ENCODE measurements at places on chromosomes 11 and 22.

DNA sequence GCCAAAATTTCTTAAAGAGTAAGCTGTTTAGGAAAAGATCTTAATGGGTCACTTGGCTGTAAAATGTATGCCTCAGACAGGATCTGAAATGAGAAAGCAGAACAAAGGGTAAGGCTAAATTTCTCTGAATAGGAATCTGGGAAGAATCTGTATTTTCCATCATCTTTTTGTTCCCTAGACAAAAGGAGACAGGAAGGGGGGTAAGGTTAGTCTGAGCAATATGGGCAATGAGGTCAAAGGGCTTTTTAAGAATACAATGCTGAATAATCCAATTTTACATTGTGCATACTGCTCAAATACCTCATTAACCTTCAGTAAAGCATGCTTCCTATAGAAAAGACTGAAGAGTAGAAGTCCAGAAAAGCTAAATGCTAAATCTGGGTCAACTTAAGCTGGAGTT, 34.6 kb downstream of the CLDN25 start:
- DNase-seq: no peak

- peak; percentile 51 for DNase-seq
Observed at GRCh38 chr11:36376009-36376887, 80.2 kb downstream of the PRR5L start.

- DNase-seq: no peak
Observed at GRCh38 chr11:37558619-37559210, 960.7 kb upstream of the RAG2 start.

GRCh38 chr11:86511086-86511551, 136.4 kb downstream of the CCDC81 start:
- no peak for DNase-seq

DNA sequence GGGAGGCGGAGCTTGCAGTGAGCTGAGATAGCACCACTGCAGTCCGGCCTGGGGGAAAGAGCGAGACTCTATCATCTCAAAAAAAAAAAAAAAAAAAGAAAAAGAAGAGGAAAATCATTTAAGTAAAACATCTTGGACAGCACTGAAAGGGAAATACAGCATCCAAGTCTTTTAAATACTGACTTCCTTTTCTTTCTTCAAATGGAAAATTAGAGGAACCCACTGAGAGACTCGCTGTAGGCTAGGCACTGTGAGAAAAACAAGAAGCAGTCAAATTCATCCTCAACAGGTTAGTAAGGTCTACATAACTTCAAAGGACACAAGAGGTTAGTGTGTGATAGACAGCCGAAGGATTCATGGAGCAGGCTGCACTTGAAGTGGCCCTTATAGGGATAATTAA, 243.7 kb downstream of the BLID start:
- no peak for DNase-seq

- peak; percentile 87 for DNase-seq
Observed at GRCh38 chr11:10293423-10294289, at the start of gene SBF2. Gene SBF2 (minus strand): TSS chr11:10294219. CDS start chr11:10294069, 150 bp downstream.

DNA sequence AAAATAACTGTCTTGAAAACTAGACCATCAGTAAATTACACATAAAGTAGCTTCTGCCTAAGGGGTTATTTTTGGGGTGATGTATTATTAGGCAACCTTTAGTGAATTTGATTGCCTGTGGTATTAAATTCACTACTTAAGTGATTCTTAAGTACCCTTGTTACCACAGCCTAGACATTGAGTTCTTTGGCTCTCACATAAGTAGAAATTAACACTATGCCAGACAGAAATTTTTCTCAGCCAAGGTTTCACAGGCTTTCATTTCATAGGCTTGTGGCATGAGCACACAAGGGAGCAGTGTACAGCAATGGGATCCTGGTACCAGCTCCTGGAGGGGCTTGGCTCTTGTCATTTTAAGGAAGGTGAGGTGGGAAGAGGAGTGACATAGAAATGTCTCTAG, 218.5 kb downstream of the AASDHPPT start:
- no peak for DNase-seq

DNA sequence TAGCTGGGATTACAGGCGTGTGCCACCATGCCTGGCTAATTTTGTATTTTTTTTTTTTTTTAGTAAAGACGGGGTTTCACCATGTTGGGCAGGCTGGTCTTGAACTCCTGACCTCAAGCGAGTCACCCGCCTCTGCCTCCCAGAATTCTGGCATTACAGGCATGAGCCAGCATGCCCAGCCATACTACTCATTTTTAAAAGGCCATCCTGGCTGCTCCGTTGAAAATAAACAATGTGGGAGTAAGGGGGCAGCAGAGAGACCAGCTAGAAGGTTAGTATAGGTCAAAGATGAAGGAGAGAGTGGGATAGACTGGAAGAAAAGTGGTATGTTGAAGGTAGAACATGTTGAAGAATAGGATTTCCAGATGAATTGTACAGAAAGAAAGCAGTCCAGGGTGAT, 17.6 kb upstream of the LIN7C start:
- DNase-seq: no peak

- DNase-seq: peak; percentile 33
Observed at GRCh38 chr22:36257948-36258670, 5.2 kb downstream of the APOL1 start.

DNA sequence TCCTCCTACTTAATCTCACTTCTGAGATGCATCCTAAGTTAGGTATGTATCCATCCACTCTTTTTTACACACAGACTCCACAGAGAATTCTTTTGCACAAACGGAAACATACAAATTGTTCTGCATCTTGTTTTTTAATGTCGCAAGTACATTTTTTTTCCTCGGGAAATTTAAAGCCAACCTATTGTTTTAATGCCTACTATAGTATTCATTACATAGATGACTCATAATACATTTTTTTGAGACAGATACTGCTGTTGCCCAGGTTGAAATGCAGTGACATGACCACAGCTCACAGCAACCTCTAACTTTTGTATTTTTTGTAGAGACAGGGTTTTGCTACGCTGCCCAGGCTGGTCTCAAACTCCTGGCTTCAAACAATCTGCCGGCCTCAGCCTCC, 90.8 kb upstream of the TMEM45B start:
- no peak for DNase-seq

GRCh38 chr22:40009951-40010671, 15.4 kb downstream of the FAM83F start:
- DNase-seq: no peak

- no peak for DNase-seq
Observed at GRCh38 chr11:45145379-45146071, 914 bp upstream of the PRDM11 start.

- DNase-seq: no peak
Observed at GRCh38 chr11:128179512-128179911, 407.8 kb downstream of the ETS1 start.

- DNase-seq: peak; percentile 69
Observed at GRCh38 chr11:121485216-121485615, 32.4 kb upstream of the SORL1-AS1 start.

DNA sequence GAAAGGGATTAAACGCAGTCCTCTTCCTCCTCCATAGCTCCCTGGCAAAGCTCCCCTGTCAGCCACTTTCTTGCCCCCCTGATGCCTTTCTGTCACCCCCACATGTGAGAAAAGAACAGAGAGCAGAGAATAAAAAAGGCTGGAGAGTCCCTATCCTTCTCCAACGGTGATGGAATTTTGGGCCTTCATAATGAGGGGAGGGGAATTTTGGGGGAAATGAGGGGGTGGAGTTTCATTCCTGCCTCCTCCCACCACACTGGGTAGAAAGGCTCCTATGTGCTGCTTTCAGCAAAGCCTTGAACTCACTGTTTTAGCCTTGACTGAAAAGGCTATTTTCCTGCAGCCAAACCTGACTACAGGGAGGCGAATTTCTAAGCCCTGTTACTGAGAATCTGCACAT, 59.3 kb downstream of the C11orf58 start:
- DNase-seq: no peak

DNA sequence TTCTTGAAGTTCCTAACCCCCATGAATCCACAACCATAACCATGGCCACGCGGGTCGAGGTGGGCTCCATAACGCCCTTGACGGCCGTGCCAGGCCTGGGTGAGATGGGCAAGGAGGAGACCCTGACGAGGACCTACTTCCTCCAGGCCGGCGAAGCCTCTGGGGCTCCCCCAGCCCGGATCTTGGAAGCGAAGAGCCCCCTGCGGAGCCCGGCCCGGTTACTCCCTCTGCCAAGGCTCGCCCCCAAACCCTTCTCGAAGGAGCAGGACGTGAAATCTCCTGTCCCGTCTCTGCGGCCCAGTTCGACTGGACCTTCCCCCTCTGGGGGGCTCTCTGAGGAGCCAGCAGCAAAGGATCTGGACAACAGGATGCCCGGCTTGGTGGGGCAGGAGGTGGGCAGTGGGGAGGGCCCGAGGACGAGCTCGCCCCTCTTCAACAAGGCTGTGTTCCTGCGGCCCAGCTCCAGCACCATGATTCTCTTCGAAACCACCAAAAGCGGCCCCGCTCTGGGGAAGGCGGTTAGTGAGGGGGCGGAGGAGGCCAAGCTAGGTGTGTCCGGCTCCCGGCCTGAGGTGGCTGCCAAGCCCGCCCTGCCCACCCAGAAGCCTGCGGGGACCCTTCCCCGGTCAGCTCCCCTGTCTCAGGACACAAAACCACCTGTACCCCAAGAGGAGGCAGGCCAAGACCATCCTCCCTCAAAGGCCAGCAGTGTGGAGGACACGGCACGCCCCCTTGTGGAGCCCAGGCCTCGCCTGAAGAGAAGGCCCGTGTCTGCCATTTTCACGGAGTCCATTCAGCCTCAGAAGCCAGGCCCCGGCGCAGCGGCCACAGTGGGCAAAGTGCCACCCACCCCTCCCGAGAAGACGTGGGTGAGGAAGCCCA, 75.7 kb downstream of the KIAA1671 start:
- no peak for DNase-seq

DNA sequence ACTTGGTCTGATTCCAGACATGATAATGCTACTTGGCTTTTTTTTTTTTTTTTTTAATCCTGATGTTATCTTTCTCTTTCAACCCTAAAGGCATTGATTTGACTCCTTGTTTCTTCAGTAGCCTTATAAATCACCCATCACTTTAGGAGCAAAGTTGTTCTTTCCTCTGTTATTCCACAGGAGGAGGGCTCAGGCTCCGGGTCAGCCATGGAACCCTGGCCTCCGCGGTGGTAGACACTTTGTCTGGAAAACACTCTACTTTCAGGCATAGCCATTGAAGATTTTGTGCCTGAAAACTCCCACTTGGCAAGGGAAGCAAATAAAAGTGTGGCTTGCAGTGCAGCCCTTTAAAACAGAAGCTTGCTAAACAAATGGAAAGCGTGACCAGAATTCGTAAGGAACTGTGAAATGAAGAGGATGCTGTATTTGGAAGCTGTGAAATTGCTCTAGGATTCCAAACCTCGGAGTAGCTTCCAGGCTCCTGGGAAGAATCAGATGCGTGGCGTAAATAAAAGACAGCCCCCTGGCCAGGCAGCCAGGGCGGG, 44.9 kb downstream of the ARHGAP8 start:
- no peak for DNase-seq

GRCh38 chr11:67062526-67063373, 6.1 kb downstream of the RHOD start:
- no peak for DNase-seq

DNA sequence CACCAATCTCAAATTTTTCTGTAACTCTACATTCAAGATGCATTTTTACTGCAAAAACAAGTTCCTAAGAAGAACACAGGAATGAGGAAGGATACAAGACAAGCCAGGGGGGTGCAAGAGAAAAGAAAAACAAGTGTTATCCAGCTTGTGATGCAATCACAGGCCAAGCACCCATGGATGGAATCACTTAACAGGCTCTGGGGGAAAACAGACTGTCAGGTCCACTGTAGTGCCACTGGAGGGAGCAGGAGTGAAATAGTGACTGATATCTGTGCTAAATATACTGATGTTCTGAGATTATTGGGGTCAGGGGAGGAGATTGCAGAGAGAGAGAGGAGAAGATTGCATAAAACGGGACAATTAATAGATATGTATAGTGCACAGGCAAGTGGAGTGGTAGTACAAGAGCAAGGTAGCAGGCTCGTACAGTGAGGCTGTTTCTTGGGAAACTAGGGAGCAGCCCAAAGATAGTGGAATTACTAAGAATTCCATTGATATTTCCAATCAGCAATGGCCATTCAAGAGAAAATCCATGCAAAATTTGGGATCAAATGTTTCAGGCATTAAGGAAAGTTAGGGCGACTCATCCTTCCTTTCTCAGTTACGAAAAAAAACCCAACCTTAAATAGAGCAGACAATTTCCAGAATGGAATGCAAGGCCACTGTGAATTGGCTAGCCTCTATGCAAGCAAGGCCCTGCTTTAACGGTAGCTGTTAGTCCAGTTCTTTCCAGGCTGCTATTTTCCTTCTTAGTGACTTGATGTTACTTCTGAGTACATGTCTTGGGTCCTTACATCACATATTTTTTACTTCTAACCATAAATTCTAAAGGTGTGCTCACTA, 52.2 kb upstream of the CEP126 start:
- DNase-seq: no peak

- DNase-seq: no peak
Observed at GRCh38 chr11:123797114-123797513, 9.0 kb downstream of the OR6M1 start.

DNA sequence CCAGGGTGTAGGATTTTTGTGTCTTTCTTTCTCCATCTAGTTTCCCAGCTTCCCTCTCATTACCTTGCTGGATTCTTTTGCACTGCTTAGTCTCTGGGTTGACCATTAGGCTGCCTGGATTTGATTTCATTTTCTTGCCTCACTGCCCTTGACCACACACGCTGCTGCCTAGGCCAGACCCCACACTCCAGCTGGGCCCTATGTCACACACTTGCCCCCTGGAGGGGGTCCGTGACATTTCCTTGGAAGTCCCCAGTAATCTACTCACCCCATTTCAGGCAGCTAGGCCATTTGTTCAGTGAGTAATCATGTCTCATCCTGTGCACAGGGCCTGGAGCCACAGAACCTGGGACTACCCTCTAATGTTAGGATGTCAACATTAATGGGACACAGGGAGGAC, 81.9 kb upstream of the SPON1 start:
- DNase-seq: no peak

All from CD8-positive, alpha-beta T cell (primary cell).